Stimulated activated CD4-positive, alpha-beta T cell treated with anti-CD3 and anti-CD28 coated beads, Interleukin-15, amount 100 ng/mL, for 1 hour (primary cell): ENCODE measurements at places on chromosomes 6 and 20.

DNA sequence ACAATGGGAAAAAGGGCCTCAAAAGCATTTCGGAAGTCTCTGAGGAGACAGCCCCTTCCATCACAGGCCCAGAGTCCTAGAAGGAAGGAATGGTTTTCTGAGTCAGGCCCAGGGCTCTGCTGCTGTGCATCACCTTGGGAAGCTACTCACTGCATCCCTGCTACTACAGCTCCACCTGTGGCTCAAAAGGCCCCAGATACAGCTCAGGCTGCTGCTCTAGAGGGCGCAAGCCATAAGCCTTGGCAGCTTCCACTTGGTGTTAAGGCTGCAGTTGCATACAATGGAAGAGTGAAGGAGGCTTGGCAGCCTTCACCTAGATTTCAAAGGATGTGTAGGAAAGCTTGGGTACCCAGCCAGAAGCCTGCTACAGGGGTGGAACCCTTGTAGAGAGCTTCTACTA lies 54.8 kb downstream of the MEI4 start:
- DNase-seq, result no peak

DNA sequence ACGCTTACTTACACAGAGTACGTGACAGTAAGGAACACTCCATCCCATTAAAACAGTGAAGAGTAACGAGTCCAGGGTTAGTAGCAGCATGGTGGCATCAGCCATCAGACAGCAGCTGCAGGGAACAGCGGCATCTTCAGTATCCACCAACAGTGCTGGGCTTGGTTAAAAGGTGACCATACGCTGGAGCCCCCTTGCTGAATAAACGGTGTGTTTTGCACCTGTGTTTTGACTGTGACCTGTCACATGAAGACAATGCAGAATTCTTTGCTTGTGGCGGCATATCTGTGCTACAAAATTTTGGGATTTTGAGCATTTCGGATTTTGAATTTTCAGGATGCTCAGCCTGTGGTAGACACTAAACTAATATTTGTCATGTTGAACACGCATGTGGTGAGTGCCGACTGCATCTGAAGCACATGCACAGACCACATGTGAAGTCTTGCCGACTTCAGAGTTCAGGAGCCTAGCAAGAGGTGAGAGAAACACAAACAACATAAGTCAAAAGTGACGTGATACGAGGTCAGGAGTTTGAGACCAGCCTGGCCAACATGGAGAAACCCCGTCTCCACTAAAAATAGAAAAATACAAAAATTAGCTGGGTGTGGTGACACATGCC lies 69.3 kb upstream of the FRMD1 start:
- DNase-seq, result no peak

DNA sequence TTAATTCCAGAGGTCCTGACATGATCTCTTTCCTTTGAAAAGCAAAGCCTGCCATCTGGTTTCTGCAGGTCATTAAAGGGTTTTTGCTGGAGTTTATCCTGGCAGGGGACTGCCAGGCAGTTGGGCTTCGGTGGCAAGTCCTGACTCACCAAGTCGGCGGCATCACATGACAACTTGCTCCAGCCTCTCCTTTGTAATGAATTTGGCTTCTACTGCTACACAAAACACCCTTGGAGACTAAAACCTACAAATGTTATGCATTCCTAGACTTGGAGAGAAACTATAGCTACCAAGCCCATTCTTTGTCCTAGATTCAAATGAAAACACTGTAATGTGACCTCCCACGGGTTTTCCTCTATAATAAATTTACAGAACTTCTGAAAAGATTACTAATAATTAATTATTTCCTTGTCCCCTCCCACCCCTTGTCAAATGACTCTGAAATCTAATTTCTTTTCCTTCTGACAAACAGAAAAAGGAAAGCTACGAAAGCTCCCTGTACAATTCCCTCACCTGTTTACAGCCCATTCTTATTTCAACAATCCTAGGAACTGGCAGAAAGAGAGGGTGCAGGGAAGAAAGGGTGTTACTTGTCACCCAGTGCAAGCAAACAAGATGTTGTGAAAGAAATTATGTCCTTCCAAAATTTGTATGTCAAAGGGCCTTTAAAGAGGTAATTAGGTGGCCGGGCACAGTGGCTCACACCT lies 62.9 kb downstream of the QRSL1 start:
- no peak for DNase-seq

DNA sequence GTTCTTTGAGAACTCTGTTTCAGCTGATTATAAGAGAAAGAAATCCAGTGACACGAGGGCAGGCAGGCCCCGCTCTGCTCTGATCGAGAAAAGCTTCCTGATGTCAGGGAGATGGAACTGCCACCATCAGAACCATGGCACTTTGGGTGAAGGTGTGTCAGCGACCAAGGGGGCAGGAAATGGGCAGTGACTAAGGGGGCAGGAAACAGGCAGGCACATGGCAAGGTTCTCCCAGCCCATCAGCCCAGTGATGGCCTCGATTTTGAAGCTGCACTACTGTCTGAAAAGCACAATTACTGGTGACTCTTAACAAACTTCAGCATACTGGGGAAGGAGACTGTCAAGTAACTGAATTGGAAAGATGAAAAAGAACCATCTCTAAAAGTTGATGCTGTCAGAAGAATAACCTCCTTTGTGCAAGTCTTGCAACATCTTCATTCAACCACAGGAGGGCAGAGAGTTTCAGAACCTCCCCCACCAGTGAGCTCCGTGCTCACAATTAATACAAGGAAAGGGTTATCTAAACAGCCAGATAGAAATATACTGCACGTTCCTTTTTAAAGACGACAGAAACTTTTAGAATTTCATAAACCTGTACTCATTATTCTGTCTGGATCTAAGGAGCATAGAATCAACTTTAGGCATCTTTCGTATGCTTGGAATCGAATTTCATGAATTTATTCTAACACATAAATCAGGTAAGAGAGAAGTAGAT lies 39.1 kb downstream of the TMX4 start:
- no peak for DNase-seq

DNA sequence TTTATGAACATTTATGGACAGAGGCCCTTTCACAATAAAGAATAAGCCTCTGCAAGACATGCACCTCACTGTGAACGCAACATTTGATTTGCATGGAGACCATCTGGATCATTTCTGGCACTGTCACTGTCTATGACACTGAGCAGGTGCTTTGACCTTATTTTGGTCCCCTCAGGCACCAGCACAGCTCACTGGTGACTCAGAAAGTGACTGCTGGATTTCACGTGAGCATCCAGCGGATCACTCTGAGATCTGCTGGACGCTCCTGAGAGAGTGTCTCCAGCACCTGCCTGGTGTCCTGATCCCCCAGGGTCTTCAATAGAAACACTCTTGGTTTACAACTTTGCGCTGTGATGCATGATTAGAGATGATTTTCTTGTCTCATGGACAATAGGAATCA lies 375.7 kb downstream of the TENT5A start:
- DNase-seq, result no peak

DNA sequence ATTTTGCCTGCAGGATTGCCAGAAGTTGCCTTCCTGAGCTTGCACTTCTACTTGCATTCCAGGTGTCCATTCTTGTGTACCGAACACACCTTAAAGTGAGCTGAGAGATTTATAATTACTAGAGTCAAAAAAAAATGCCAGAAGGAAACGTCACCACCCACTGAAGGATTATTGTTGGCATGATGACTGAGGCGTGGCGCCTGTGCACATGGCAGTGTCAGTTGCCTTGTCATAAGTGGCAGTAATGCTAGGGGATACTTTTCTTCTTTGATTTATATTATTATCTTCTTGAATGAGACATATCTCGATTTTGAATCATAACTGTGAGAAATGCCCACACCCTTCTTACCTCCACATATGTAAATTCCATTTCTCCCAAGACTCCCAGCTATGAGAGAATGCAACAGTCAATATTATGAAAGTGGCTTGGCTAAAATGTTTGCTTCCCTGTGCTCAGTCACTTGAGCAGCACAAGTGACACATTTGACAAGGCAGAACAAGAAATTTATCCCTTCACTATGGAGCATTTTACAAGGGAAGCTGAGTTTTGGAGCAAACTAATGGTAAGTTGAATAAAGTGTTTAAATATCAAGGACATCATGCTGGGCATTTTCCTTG lies 149.5 kb upstream of the SASH1 start:
- DNase-seq, result no peak

- no peak for DNase-seq
Observed at GRCh38 chr6:76422511-76423213, 350.2 kb upstream of the IMPG1 start.

DNA sequence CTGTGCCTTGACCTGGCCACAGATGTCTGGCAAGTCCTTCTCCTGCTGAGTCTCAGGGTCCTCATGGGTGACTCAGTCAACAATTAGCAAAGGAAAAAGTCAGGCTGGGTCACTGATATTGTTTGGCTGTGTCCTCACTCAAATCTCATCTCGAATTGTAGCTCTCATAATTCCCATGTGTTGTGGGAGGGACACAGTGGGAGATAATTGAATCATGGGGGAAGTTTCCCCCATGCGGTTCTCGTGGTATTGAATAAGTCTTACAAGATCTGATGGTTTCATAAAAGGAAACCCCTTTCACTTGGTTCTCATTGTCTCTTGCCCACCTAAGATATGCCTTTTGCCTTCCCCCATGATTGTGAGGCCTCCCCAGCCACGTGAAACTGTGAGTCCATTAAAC lies 45.7 kb downstream of the PREX1 start:
- no peak for DNase-seq

GRCh38 chr6:150410906-150411305 lies 42.1 kb downstream of the IYD start:
- no peak for DNase-seq

DNA sequence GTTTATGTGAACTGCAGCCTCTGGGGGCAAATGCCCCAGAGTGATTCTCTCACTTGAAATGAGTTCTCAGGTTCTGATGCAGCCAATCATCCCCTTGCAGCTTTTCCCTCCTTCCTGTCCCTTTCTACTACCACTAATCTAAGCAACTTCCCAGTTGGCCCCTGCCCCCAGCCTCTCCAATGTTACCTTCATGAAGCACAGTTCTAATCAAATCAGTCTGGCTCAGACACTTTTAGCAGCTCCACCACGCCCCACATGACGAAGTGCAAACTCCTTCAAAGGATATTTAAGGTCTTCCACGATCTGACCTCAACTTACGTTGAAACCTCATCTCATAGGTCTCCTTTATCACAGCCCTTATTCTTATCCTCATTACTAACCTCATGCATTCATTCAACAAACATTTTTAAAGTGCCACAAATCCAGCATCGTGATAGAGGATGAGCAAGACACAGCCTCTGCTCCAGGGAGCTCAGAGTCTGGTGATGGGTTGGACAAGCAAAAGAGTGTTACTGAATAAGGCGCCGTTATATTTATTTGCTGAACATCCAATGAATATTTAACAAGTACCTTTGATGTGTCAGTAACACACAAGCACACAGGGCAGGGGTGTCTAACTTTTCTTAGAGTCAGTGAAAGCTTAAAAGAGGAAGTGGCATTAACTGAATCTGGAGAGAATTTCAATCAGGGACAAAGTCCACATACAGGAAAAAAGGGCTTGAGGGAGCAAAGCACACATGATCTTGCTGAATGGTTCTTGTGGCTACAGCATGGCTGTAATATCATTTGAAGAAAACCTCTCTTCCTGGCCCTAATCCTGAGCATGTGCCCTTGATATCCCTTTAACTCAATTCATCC lies 20.4 kb upstream of the DTNBP1 start:
- DNase-seq, result no peak

GRCh38 chr6:83505356-83505755 lies 7.0 kb upstream of the PRSS35 start:
- DNase-seq, result no peak

DNA sequence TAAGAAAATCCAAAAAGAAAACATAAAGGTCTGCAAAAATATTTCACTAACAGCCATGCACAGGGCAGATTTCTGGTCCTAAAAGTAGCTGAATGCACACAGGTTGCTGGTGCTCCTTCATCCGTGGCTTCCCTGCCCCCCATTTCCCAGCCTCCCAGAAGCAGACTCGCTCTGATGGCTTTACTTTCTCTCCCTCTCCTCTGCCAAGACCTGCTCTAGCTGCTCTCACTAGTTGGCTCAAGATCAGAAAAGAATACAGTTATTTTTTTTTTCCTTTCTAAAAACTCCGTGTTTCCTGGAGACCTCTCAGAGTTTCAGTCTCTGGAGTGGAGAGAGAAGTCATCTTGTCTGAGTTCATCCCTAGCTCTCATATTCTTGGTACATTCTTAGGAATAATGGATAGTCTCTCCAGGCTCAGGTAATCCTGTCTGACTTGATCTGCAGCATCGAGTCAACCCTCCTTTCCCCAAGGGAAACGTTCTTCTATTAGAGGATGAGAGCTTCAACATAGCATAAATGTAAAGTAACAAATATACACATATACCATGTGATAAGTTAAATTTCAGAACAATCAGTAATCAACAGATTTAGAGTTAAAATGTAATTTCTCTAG lies 214.2 kb downstream of the TBC1D7 start:
- no peak for DNase-seq

- DNase-seq, result no peak
Observed at GRCh38 chr6:164331026-164331425, 916.5 kb downstream of the QKI start.

GRCh38 chr20:62845416-62846160 lies 16.0 kb downstream of the TCFL5 start:
- no peak for DNase-seq
